ENCODE measurements at places on chromosomes 13 and 19.

DNA sequence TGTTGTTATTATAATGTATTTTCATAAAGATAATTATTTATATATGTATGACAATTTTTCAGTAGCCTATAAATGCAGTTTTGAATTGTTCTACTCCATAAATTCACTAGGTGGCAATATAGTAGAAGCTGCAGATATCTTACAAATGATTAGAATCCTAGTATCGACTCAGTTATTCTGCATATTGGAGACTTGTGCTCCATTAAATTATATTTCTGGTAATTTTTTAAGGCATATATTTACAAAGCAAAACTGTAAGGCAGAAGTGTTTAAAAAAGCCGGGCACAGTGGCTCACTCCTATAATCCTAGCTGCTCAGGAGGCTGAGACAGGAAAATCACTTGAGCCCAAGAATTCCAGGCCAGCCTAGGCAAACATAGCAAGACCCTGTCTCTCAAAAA lies 58.7 kb downstream of the DPY19L3 start:
- DNase-seq, result no peak

GRCh38 chr13:41520016-41520659 lies 62.8 kb downstream of the RGCC start:
- peak; percentile 82 for DNase-seq

DNA sequence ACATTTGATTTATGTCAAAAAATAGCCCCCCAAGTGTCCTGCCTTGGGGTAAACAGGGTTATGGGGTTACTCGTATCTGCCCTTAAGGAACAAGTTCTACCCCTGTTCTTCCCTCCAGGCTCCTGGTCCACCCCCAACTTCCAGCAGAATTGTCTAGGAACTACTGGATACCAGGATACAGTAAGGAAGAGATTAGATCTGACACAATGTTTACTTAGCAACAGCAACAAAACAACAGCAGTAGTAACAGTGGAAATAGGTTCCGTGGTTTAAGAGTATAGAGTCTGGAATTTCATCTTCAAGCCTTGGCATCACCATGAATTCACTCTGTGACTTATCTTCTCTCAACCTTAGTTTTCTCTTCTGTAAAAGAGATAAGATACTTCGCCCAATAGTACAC lies 1.7 kb upstream of the FAM98C start:
- DNase-seq, result no peak

DNA sequence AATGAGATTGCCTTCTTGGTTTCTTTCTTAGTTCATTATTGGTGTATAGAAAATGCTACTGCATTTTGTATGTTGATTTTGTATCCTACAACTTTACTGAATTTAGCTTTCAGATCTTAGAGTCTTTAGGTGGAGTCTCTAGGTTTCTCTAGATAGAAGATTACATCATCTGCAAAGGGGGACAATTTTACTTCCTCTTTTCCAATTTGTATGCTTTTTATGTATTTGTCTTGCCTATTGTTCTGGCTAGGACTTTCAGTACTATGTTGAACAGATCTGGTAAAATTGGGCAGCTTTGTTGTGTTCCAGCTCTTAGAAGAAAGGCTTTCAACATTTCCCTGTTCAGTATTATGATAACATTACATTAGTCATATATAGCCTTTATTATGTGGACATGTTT lies 101.0 kb upstream of the SPRY2 start:
- peak; percentile 13 for DNase-seq

- DNase-seq, result peak; percentile 58
Measured at GRCh38 chr13:40983259-40983658, 35.9 kb downstream of the ELF1 start.

Data from suppressor macrophage treated with lipopolysaccharide for 4 hours (primary cell).